Activated CD8-positive, alpha-beta memory T cell treated with anti-CD3 and anti-CD28 coated beads for 1 hour (primary cell): ENCODE measurements at places on chromosomes 7 and 10.
A peak's percentile ranks its signal among the peaks of the same experiment; 100 is the strongest.

DNA sequence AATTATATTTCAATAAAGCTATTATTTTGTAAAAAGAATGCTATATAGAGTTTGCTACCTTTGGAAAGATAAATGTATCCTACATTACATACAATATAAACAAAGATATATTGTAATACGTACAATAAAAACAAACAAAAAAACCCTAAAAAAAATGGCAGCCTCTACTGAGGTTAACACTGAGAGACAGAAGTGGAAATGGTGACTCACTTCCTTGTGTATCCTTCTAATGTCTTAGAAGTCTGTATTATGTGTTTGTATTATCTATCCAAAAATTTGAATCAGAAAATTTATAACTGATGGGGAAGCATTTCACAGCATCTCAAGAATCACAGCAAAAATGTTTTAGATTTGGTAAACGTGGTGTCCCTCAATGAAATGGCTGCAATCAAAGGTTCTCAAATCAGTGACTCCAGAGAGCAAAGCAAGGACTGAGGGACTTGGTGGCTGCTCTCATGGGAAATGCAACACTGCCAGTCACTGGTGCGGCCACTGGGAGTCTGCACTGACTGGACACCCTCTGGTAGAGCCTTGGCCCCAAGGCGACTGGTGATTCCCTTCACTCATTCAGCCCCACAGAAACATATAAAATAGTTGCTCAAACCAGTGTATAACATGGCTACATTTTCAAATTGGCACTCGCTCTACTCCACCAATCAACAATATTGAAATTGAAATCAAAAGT is 53.8 kb downstream of the PANK1 start:
- no peak for DNase-seq

DNA sequence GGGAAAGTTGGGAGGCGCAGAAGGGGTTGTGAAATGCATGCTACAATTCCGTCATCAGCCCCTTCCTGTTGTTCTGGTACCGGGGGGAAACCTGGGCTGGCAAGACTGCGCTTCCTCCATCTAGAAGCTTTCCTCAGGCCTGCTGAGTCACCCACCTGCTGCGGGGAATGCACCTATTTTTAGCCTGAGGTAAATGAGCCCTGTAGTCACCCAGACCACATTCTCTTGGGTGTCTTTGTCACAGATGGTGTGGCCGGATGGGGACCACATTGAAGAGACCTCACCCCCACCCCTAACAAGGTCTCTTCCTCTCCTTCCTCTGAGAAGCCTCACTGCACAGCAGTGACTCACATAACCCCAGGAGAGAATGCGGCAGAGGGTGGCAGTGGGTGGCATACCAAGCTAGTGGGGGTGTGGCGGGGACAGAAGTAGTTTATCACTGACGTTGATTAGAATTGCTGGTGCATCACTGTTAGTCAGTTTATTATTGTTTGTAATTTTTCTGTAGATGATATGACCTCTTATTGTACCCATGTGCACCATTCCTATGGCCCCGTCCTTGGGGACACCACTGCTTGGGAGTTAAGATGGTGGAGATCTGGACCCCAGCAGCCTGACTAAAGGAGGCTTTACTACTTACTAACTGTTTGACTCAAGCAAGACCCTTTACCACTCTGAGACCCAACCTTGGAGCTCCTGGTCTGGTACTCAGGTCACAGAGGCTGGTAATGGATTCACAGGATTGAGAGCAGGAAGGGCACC is 83.0 kb upstream of the DUSP5 start:
- DNase-seq: peak; percentile 70

DNA sequence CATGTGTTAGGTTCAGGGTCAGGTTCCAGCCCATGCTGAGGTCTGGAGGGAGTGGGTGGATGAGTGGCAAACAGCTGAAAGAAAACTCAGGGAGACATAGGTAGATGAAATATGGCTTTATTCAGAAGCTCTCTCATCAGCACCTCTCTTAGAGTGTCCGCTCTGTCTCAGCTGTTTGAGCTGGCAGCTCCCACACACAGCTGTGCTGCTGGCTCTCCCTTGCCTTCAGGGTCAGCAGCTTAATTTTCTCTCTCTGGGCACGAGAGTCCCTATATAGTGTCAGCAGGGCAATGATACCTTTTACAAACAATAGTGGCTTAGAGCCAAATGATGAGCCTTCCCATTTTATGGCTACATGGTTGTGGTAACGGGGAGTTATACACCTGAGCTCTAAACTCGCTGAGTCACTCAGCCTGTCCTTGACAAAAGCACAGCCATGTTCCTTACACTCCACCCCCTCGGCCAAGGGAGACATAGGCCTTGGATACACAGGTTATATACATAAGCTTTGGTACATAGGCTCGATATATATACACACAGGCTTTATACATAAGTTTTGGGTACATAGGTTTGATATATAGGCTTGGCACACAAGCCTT is 10.4 kb downstream of the RNF133 start:
- no peak for DNase-seq

DNA sequence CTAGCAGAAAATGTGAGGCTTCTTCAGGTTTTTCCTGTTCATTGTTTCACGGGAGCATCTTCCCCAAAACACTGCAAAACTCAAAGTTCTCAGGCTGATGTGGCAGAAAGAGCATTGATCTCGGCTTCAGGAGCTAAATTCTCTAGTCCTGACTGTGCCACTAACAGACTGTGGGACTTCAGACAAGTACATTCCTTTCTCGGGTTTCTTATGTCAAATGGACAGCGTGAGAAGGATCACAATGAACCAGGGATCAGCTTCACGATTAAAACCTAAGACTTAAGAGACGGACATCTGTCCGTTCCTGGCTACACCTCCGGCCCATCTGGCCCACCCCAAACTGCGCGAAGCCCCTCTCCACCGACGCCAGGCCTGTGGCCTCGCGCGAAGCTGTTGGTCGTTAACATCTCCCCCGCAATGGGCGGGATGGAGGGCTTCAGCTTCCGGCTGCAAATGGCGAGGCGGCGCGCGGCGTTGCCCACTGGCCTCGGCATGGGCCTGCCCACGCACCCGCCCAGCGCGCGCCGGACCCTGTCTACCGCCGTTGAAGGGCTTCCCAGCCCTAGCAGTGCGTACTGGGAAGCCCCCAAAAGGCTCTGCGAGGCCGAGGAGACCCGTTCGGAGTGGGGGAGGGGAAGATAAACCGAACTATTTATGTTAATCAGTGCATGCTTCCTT is 549 bp upstream of the DDX50 start:
- no peak for DNase-seq

- no peak for DNase-seq
Observed at GRCh38 chr10:86403183-86403797, 36.7 kb upstream of the GRID1 start.

DNA sequence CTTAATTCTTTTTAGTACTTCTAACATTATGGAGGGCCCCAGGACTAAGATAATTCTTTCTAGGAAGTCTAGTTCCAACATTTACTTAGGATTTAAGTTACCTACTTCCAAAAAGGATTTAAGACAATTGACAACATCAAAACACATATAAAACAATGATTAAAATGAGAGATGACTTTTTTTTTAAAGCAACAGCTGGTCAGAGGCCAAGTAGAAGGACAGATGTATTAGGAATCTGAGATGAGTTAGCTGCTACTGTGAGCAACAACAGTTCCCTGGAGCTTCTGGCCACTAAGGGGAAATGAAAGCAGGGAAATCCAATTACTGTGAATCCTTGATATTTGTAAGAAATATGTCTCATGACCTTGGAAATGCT is 222.3 kb downstream of the PHTF2 start:
- no peak for DNase-seq

- DNase-seq: no peak
Observed at GRCh38 chr7:128366300-128366699, 4.8 kb upstream of the PRRT4 start.

- DNase-seq: no peak
Observed at GRCh38 chr7:100034871-100035510, 14.6 kb upstream of the ZSCAN21 start.

GRCh38 chr10:102610441-102610887 is 33.8 kb upstream of the TRIM8 start:
- no peak for DNase-seq

DNA sequence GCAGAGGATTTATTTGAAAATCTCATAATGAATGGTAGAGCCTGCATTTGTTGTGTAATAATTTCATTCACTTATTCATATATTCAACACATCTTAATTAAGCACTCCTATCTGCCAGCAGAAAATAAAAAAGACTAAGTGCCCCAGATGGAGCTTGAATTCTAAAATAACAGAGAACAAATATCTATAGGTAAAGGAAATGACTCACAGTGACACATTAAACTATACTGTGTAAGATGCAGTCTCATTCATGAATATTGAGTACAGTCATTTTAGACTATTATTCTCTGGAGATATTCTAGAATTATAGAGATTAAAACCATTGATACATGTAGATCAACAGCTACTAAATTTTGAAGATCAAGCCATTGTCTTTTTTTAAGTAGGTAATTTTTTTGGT is 72.1 kb downstream of the PTPRZ1 start:
- DNase-seq: no peak

- no peak for DNase-seq
Observed at GRCh38 chr7:17392846-17393245, 94.4 kb downstream of the AHR start.

GRCh38 chr10:12534824-12535223 is 185.5 kb downstream of the CAMK1D start:
- DNase-seq: no peak

GRCh38 chr7:104926601-104927041 is 87.4 kb upstream of the KMT2E start:
- DNase-seq: no peak

DNA sequence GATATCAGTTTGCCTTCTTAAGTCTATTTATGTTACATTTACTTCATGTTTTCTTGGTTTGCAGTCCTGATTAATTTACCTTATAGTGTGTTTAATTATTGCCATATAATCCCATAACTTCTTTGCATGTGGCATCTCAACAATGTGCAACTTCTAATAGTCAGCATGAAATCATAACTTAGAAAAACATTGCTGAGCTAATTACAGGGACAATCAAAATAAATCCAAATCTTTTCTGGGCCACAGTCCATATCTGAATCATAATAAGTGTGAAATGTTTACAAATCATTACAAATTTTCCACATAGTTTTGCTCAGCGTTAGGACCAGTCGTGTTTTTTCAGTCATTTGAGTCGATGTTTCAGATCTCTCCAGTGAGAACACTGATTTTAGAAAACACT is 29.1 kb upstream of the CABCOCO1 start:
- DNase-seq: no peak
